ENCODE measurements at places on chromosomes 2 and 18.

DNA sequence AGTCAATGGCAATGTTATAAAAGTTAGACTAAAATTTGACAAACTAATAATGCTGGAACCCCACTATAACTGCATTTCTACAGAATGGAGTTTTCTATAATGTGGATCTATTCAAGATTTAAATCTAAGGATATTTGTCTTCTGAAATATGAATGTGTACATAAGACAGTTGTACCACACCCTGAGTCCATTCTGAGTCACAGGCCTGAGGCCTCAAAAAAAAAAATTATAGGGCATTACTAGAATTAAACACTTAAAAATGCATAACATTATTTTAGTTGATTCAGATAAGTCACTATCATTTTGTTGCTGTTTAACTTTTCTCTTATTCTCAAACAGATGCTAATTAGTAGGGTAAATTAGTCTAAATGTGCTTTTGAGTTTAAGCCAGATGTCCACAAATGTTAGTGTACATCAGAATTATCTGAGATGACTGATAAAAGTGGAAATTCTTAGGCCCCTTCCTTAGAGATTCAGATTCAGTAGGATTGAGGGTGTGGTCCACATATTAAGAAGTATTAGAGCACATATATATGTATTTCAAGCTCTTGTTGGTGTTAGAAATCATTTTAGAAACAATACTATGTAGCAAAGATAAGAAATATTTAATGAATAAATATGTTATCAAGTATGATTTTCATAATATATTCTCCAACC, 42.4 kb upstream of the COL5A2 start:
- DNase-seq: no peak

- DNase-seq: no peak
Observed at GRCh38 chr18:48218285-48219022, 190.7 kb downstream of the ZBTB7C start.

DNA sequence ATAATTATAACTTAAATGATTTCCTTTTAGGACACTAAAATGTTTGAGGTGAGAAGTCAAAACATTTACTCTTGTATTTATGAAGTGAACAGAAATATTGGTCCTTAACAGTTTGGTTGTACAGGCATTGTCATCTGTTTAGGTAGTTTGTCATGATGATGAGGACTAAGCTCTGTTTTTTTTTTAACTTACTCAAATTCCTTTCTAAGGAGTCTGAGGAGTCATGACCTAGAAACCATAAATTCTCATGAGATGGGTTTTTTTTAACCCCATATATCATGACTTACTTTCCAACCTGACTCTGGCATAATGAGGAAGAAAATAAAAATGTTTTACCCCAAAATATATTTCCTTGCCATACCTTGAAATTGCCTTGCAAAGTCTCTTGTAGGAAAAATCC, 1176.2 kb downstream of the SUCLG1 start:
- DNase-seq: no peak

DNA sequence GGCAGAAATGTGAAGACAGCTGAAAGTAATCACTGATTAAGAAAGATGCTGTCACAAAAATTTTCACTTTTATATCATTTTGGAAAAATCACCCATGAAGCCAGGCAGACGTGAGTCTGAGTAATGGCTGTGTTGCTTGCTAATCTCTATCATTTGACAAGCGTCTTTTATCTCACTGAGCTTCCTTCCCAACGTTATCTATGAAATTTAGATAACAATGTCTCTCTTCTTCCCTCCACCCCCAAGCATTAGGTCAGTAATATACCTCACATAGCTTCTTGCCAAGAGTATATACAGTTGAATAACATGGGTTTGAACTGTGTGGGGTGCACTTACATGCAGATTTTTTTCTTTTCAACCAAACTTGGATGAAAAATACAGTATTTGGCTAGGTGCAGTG, 388.6 kb upstream of the NRXN1 start:
- DNase-seq: no peak

GRCh38 chr2:224884188-224884587, 158.1 kb downstream of the DOCK10 start:
- DNase-seq: peak; percentile 52

DNA sequence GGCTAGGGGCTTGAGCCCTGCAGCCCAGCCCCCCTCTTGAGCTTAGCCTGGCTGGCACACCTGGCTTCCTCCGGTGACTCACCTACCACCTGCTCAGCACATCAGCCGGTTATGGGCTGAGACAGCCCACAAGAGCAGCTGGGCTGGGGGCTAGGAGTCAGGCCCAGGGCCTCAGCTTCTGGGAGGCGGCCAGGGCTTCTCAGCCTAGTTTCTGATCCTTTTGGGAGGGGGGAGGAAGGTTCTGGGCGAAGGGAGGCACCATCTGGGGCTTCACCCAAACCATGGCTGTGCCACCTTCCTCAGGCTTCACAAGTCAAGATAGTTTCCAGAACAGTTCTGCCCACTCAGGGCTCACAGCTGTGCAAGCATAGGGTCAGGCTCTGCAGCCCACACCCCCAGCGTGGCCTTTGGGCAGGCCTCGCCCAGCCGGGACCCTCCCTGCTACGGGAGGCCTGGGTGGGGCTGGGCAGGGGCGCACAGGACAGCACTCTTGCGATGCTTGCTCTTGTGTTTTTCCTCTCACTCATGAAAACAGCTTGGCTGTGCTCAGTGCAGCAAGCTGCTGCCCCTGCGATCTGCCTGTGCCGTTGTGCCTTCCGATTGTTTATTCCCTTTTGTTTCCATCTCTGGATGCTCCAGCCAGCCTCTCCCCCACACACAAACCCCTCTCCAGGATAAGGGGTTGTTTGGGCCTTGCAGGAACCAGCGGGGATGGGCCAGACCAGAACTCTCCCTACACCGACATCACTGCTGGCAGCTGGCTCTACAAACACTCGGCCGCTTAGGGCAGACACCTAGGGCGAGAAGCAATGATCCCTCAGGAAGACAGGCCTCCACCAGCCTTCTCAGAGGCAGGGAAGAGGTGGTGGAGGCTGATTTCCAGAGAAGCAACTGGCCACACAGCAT, 26.1 kb upstream of the SEMA4C start:
- DNase-seq: no peak

Measured in SIG-M5 (cell line).